ENCODE measurements at places on chromosomes 5 and 9.

DNA sequence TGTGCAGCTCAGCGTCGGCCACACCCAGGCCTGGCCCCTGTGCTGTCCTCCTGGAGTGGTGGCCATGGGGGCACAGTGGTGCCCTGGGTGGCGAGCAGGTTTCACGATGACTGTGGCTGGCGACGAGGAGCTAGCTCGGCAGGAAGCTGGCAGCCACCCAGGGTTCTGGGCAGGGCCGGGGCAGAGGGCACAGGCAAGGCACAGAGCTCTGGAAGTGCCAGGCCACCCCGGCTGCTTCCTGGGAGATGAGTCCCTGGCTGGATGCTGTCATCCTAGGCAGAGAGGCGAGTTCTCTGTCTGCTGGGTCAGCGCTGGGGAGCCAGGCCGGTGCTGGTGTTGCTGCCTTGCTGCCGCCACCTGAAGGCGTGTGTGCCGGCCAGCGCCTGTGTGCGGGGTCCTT, 51.7 kb downstream of the RXRA start:
- peak; percentile 60 for DNase-seq

DNA sequence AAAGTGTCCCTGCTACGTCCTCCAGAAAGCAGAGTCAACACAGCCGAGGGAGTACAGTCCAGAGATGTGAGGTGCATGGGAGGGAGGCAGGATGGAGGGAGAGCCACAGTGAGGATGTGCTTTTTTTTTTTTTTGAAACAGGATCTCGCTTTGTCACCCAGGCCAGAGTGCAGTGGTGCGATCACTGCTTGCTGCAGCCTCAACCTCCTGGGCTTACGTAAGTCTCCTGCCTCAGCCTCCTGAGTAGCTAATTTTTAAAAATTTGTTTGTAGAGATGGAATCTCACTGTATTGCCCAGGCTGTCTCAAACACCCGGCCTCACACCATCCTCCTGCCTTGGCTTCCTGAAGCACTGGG, 33.2 kb upstream of the ALDH1B1 start:
- no peak for DNase-seq

GRCh38 chr5:37631939-37632338, 207.9 kb downstream of the GDNF start:
- DNase-seq, result no peak

GRCh38 chr9:135129137-135129695, 41.7 kb downstream of the OLFM1 start:
- no peak for DNase-seq

All from SW480 (cell line).